ENCODE measurements at places on chromosomes 2 and 18. TPM values are rescaled to one million over a fixed set of nuclear protein-coding genes. Genes with fewer than 3 reads are reported as not detected.

NPC1 gene
- 39.6 TPM for total RNA-seq

ACMSD gene
- not detected for total RNA-seq

CCDC121 gene
- total RNA-seq = 2.9 TPM

NEURL3 gene
- 0.48 TPM for total RNA-seq

FIGN gene
- total RNA-seq = 3.1 TPM

CXCR2 gene
- total RNA-seq = not detected

FAM237A gene
- not detected for total RNA-seq

FER1L5 gene
- 0.09 TPM for total RNA-seq

- H3K4me3 ChIP-seq = no peak overlapping the region
- peak; percentile 78 for DNase-seq
- no peaks in the 10 kb centered on the region for H3K27me3 ChIP-seq
- peak overlapping the region; percentile 52 for H3K27ac ChIP-seq
- peaks cover 12% of the 10 kb centered on the region for H3K4me1 ChIP-seq
Observed at GRCh38 chr2:232365621-232366321, 12.8 kb upstream of the ALPP start.

GRCh38 chr2:147165697-147166382 lies 679.0 kb upstream of the ACVR2A start:
- no peak overlapping the region for H3K4me3 ChIP-seq
- no peaks in the 10 kb centered on the region for H3K4me1 ChIP-seq
- H3K27ac ChIP-seq = no peak overlapping the region
- DNase-seq = no peak
- no peaks in the 10 kb centered on the region for H3K36me3 ChIP-seq

GRCh38 chr2:132715386-132716351 lies 45.7 kb upstream of the LYPD1 start:
- DNase-seq = no peak
- H3K27ac ChIP-seq = no peak overlapping the region
- H3K4me1 ChIP-seq = no peaks in the 10 kb centered on the region
- no peak overlapping the region for H3K4me3 ChIP-seq

DNA sequence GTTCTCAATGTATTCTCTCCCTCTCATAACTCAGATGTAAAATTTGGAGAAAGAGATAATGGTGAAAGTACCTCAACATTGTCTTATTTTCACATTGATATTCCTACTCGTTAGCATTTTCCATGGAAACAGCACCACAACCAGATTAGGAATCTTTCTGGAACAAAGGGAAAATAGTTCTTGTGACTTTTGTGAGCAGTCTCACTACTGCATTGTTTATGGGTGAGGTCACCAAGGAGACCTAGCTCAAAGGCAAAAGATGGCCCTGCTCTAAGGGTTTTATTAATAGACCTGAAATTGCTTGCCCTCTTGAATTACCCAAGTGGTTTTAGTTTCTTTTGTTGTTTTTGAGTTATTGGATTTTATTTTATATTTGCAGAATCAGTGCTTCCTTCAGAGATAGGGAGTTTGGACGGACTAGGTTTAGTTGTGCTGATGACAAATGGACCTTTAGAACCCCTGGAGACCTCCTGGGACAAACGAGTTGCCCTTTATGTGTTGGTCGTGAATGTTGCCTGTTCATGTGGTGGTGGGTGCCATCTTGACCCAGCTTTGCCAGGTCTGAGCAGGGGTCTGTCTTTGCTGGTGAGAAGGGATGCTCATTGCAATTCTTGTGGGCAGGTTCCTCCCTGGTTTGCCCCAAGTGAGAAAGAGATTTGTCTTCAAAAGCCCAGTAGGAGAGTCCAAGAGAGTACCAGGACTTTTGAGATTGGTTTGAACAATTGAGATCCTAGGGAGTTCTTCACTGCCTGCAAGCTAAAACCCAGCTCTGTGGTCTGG lies 58.1 kb downstream of the INPP4A start:
- H3K27ac ChIP-seq = peak overlapping the region; percentile 69
- no peaks in the 10 kb centered on the region for H3K36me3 ChIP-seq
- no peak overlapping the region for H3K4me3 ChIP-seq
- peaks cover 37% of the 10 kb centered on the region for H3K4me1 ChIP-seq
- DNase-seq = peak; percentile 87

DNA sequence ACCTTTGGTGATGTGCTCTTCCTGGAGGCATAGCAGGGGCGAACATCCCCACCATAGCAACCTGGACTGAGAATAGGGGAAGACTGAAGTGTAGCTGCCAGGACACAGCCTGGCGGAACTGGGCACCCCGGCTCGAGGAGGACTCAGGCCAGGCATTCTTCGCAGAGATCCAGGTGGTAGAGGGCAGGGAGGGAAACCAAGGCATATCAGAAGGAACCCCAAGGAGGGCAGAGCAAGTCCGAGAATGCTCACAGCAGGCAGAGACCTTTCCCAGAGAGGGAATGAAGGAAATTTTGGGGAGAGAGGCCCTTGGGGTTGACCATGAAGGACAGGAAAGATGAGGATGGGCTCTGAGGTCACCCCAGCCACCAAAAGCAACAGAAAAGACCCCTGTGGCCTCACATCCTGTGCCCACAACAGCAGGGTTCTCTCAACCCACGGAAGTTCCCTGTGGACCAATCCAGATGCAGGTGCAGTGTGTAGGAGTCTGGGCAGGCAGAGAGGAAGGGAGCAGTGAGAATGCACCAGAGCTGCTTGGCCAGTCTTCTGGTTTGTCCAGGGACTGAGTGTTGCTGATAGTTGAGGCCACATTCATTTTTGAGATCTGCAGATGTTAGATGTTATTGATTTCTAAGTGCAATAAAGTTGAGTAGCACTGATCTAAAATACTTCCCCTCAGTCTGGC lies 136.9 kb downstream of the PXDN start:
- peaks cover 1% of the 10 kb centered on the region for H3K4me1 ChIP-seq
- no peaks in the 10 kb centered on the region for H3K36me3 ChIP-seq
- DNase-seq = no peak
- no peak overlapping the region for H3K4me3 ChIP-seq

DNA sequence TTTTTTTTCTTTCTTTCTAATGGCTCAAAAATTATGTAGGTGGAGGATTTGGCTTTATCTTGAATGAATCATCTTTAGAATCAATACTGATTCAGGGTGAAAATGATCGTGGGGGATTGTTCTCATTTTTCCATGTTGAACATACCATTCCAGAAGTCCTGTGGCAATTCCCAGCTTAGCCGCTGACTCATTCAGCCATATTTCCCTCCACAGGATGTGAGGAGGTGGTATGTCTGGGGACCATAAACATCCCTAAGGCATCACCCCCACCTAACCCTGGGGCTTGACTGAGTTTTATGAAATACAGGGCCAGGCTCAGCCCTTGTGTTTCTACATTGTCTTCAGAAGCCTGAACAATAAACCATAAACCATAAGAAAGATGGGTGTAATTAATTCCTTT lies 92.7 kb upstream of the FN1 start:
- no peaks in the 10 kb centered on the region for H3K27me3 ChIP-seq
- DNase-seq = no peak
- peaks cover 32% of the 10 kb centered on the region for H3K4me1 ChIP-seq
- H3K27ac ChIP-seq = no peak overlapping the region
- H3K4me3 ChIP-seq = no peak overlapping the region

DNA sequence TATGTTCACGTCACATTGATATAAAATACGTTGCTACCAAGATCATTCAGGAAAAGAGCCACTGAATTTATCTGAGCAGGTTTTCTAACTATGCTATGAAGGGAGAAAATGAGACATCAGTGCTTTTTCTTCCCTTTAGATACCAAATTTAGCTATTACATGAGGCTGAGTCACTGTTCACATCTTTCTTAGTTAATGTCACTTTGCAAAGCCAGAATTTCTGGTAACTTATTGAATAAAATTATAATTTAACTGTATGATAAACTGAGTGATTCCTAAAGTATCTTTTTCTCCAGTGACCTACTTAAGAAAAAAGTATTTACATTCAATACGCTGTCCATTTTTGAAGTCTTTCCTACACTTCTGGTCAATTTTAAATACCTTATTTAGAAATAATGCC lies 22.7 kb downstream of the C1D start:
- no peak for DNase-seq
- H3K27ac ChIP-seq = no peak overlapping the region
- H3K27me3 ChIP-seq = no peaks in the 10 kb centered on the region
- no peaks in the 10 kb centered on the region for H3K4me1 ChIP-seq
- peaks cover 7% of the 10 kb centered on the region for H3K36me3 ChIP-seq

GRCh38 chr18:60448487-60449267 lies 76.1 kb upstream of the MC4R start:
- H3K4me3 ChIP-seq = no peak overlapping the region
- no peaks in the 10 kb centered on the region for H3K27me3 ChIP-seq
- H3K27ac ChIP-seq = no peak overlapping the region
- H3K36me3 ChIP-seq = no peaks in the 10 kb centered on the region
- H3K4me1 ChIP-seq = no peaks in the 10 kb centered on the region
- no peak for DNase-seq

- H3K27ac ChIP-seq = no peak overlapping the region
- H3K36me3 ChIP-seq = no peaks in the 10 kb centered on the region
- no peaks in the 10 kb centered on the region for H3K4me1 ChIP-seq
- no peak overlapping the region for H3K4me3 ChIP-seq
- H3K27me3 ChIP-seq = no peaks in the 10 kb centered on the region
Observed at GRCh38 chr2:149606251-149606811, 18.8 kb upstream of the MMADHC start.

- no peak overlapping the region for H3K4me3 ChIP-seq
- H3K36me3 ChIP-seq = no peaks in the 10 kb centered on the region
- DNase-seq = no peak
- H3K27me3 ChIP-seq = no peaks in the 10 kb centered on the region
- peaks cover 12% of the 10 kb centered on the region for H3K4me1 ChIP-seq
- H3K27ac ChIP-seq = no peak overlapping the region
Observed at GRCh38 chr18:45408218-45408617, 207.1 kb upstream of the SLC14A2 start.

DNA sequence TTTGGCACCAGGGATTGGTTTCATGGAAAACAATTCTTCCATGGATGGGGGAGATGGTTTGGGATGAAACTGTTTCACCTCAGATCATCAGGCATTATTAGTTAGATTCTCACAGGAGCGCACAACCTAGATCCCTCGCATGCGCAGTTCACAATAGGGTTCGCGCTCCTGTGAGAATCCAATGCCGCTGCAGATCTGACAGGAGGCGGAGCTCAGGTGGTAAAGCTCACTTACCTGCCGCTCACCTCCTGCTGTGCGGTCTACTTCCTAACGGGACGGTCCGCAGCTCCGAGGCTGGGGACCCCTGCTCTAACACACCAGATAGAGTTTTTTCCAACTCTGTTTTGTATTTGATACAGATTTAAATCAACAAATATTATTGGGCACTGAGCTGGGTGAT lies 286.5 kb downstream of the MTX2 start:
- no peak overlapping the region for H3K27ac ChIP-seq
- DNase-seq = peak; percentile 20
- no peaks in the 10 kb centered on the region for H3K27me3 ChIP-seq
- H3K36me3 ChIP-seq = no peaks in the 10 kb centered on the region

GRCh38 chr18:49514577-49514976 lies 27.5 kb upstream of the C18orf32 start:
- no peaks in the 10 kb centered on the region for H3K36me3 ChIP-seq
- no peaks in the 10 kb centered on the region for H3K4me1 ChIP-seq
- no peaks in the 10 kb centered on the region for H3K27me3 ChIP-seq
- no peak overlapping the region for H3K27ac ChIP-seq

DNA sequence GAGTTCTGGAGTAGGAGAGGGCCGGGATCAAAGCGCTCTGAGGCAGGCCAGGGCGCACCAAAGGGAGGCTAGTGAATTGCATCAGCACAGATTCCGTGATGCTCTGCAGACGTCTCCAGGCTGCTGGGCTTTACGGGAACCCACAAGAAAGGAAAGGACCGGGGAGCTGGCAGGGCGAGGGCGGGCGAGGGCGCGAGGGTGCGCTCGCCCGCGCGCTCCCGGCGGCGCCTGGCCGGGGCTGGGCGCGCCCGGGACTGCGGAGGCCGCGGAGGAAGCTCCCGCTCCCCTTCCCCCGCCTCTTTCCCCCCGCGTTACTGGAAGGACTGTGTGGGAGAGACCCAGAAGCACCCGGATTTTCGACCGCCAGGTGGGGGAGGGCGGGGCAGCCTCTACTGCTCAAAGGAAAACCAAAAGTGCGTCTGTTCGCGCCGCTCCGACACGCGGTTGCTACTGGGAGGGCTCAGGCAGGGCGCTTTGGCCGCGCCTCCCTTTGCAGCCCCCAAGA lies 2.4 kb upstream of the FOSL2 start:
- no peaks in the 10 kb centered on the region for H3K27me3 ChIP-seq
- H3K36me3 ChIP-seq = 0 out of 2 replicates have a peak, but pooled peaks cover 7% of the 10 kb centered on the region
- H3K27ac ChIP-seq = peak overlapping the region; percentile 96
- peak overlapping the region; percentile 88 for H3K4me3 ChIP-seq
- DNase-seq = peak; percentile 84
- H3K4me1 ChIP-seq = peaks cover 47% of the 10 kb centered on the region

DNA sequence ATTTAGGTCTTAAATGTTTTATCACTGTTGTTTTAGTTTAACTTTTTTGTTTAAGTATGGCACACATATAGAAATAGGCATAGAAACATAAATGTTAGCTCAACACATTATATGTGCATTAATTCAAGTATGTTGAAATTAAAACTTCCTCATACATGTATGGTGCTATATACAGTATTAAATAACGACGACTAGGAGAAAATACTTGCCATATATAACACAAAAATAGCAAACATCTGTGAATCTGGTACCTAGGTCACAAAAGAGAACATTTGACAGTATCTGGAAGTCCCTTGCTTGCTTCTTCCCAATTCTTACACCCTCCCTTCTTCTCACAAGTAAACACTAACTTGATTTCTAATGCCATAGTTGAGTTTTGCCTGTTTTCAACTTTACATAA lies 38.4 kb downstream of the ZNF638 start:
- no peak overlapping the region for H3K27ac ChIP-seq
- peaks cover 47% of the 10 kb centered on the region for H3K36me3 ChIP-seq
- no peak for DNase-seq
- H3K4me3 ChIP-seq = no peak overlapping the region

- no peak for DNase-seq
- no peaks in the 10 kb centered on the region for H3K36me3 ChIP-seq
- H3K4me1 ChIP-seq = peaks cover 18% of the 10 kb centered on the region
- H3K4me3 ChIP-seq = peak overlapping the region; percentile 87
- no peak overlapping the region for H3K27ac ChIP-seq
- no peaks in the 10 kb centered on the region for H3K27me3 ChIP-seq
Observed at GRCh38 chr18:63317982-63318888, 1.3 kb downstream of the BCL2 start.

GRCh38 chr2:56325661-56326345 lies 142.0 kb downstream of the CCDC85A start:
- H3K36me3 ChIP-seq = no peaks in the 10 kb centered on the region
- no peaks in the 10 kb centered on the region for H3K4me1 ChIP-seq
- H3K27me3 ChIP-seq = peaks cover 16% of the 10 kb centered on the region
- no peak overlapping the region for H3K4me3 ChIP-seq
- no peak for DNase-seq

GRCh38 chr2:25308599-25308998 lies 33.1 kb downstream of the DNMT3A start:
- no peak overlapping the region for H3K27ac ChIP-seq
- no peak for DNase-seq
- no peaks in the 10 kb centered on the region for H3K36me3 ChIP-seq
- H3K4me3 ChIP-seq = no peak overlapping the region
- peaks cover 20% of the 10 kb centered on the region for H3K4me1 ChIP-seq

DNA sequence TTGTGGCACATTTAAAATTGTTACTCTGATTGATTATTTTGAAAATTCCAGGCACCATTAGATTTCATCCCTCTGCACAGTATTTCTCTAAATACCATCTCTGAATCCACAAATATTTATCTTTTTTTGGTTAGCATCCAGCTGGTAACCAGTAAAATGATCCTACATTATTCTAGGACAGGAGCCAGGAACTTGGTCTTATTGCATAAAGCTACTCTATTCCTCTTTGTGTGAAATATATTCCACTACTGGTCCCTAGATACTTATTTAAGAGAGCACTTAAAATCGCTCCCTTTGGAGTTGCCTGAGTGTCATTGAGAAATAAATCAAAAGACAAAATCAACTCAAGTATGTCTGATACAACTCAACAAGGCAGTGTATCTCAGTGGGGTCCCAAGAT lies 7.4 kb upstream of the MBOAT2 start:
- H3K4me3 ChIP-seq = no peak overlapping the region
- no peak overlapping the region for H3K27ac ChIP-seq
- H3K4me1 ChIP-seq = peaks cover 10% of the 10 kb centered on the region
